ENCODE measurements at places on chromosomes 2 and 18.
A peak's percentile ranks its signal among the peaks of the same experiment; 100 is the strongest.

DNA sequence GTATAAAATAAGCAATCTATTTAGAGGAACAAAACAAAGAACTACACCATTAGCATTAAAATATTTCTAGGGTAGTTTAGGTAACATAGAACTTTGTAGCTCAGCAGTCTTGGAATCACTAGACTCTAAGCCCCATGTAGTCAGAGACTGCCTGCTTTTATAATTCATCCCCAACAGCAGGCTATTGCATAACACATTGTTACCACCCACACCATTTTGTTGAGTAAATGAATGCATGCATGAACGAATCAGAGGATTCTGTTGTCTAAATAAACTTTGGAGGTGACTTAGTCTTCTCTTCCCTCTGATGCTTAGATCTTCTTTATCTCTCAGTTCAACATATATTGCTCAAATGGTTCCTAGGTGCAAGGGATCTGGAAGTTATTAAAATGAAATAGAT lies 167.6 kb upstream of the TNP1 start:
- no peak for DNase-seq

- DNase-seq, result no peak
Observed at GRCh38 chr18:75052475-75052874, 156.5 kb downstream of the PTGR3 start.

- no peak for DNase-seq
Observed at GRCh38 chr18:74951165-74951760, 257.7 kb downstream of the PTGR3 start.

DNA sequence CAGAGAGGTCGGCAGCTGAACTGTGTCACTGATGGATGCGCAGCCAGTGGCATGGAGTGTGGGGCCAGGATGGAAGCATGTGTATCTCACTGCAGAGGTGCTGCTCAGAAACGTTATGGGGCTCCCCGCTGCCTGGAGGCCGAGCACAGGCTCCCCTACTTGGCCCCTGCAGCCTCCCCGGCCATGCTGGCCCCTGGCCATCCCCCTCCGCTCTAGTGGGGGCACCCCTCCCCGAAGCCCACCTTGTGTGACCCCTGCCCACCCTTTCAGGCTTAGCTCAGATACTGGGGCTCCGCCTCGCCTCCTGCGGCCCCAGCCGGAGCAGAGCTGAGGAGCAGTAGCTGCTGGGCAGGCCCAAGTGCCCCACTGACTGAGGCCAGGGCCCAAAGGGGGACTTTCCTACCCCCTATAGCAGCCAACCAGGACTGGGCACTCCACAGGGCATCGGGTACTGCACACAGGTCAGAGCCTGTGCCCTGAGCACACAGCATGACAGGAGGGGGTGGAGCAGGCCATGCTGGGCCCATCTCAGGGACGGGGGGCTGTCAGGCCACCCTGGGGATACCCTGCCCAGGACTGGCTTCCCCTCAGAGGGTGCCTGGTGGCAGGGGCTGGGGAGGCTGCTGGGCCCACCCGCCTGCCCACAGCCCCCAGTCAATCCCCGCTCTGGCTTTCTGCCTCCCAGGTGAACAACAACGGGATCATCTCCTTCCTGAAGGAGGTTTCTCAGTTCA lies 31.3 kb downstream of the SNED1 start:
- DNase-seq, result peak; percentile 71

GRCh38 chr2:97699765-97700444 lies 13.5 kb upstream of the ZAP70 start:
- no peak for DNase-seq

GRCh38 chr2:14628901-14629300 lies 3.6 kb upstream of the LRATD1 start:
- no peak for DNase-seq

- no peak for DNase-seq
Observed at GRCh38 chr2:28080911-28081310, 190.4 kb downstream of the BABAM2 start.
